Left renal cortex interstitium (tissue), 4 donors: ENCODE measurements at places on chromosomes 2 and 18. TPM values are rescaled to one million over a fixed set of nuclear protein-coding genes. Genes with fewer than 3 reads are reported as not detected.

DNA sequence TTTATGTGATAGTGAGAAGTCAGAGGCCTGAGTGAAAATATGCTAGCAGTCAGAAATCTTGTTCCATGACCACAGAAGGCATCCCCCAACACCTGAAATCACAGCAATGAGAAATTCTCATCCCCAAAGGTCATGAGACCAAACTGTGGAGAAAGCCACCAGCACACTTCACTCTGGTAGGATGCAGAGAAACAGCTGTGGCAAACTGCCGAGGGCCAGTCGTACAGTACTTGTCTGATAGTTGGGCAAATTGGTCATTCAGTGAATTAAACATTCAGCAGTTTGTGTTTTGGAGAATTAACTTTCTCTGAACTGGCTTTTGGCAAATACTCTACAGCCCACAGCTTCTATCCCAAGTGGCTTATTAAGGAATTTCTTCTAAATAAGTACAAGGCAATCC, 117.2 kb downstream of the TSN start:
- DNase-seq, result no peak

- no peak for DNase-seq
Measured at GRCh38 chr18:3848316-3848715, 398.3 kb downstream of the TGIF1 start.

DNA sequence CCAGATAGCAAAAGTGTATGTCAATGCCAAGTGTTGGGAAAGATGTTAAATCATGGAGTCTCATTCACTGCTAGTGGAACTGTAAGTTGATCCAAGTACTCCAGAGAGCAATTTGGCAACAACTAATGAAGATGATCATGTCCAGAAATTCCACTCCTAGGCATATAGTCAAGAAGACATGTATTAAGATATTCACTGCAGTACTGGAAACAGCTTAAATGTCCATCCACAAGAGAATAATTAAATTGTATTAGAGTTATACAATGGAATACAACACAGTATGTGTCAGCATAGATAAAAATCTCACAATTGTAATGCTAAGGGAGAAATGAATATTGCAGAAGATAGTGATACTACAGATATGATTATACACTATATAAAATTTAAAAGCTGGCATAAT, 15.2 kb upstream of the LBH start:
- DNase-seq, result no peak

DNA sequence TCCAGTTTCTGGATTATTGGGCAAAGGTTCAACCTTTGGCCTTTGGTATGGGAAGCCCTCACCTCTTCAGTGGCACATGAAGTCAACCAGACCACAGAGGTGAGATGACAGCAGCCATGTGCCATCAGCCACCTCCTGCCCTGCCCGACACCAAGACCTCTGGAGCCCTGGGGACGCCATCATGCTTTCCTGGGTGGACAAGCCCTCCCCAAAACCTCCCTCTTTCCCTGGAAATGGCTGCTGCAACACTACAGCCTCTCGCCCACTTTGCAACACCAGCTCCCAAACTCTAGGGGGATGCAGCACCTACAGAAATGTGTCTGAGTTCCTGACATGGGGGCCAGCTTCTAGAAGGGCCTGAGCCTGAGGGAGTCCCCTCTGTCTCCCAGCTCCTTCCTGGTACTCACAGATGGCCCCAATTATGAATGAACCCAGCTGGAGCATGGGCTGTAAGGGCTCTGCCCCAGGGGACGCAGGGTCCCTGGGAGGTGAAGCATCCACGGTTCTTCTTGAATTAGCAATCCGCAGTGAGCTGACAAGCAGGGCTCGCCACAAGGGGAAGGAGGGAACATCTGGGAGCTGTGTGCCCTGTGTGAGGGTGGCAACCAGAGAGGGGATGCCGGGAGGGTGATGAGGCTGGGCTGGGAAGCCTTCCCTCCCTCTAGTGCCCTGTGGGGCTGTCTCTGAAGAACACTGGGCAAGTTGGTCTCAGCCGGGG, 268.5 kb upstream of the HDAC4 start:
- DNase-seq, result no peak

DNA sequence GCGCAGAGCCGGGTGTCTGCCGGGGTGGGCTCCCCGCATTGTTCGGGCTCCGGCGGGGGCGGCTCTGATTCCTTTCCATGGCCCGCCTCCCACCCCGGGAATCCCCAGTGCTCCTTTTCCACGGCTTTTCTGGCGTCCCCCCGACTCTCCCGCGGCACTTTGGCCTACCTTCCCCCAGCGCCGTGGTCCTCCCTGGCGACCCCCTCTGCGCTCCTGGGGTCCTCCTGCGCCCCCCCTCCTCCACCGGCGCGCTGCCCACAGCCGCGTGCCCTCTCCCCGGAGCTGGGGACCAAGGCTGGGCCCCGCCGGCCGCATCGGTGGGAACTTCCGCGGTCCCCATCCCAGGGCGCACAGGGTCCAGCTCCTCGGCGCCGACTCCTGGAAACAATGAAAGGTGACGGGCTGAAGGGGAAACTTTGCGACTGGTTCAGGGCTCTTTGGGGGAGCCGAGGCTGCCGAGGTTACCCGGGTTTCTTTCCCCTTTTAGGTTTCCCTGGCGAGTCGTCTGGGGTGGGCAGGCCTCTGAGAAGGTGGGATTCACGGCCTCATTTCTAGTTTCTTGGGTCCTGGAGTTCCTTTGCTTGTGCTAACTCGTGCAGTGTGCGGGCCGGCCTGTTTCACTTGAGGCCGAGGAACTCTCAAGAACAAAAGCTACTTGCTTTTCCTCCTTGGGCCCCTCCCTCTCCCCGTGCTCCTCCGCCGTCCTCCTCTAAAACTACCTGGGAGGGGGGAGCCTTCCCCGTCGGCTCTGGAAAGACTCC, 2.2 kb downstream of the TGIF1 start:
- no peak for DNase-seq

GRCh38 chr18:24669015-24669414, 208.6 kb downstream of the HRH4 start:
- DNase-seq, result no peak

GRCh38 chr2:6580982-6581381, 284.7 kb downstream of the CMPK2 start:
- DNase-seq, result no peak

DNA sequence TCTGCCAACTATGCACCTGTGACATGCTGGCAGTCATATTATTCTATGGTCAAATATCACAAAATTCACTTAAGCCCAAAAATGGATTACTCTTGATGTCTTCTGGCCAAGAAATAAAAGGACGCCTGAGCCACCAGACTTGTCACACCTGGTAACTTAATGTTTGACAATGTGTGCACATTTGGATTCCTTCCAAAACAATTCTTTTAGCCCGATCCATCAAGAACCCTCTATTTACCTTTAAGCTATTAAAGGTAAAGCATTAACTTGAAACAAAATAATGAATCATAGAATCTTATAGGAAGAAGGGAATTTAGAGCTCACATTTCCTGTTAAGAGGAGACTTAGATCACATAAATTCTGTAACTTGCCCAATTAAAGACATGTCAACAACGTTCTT, 46.5 kb upstream of the NFU1 start:
- DNase-seq, result no peak

DNA sequence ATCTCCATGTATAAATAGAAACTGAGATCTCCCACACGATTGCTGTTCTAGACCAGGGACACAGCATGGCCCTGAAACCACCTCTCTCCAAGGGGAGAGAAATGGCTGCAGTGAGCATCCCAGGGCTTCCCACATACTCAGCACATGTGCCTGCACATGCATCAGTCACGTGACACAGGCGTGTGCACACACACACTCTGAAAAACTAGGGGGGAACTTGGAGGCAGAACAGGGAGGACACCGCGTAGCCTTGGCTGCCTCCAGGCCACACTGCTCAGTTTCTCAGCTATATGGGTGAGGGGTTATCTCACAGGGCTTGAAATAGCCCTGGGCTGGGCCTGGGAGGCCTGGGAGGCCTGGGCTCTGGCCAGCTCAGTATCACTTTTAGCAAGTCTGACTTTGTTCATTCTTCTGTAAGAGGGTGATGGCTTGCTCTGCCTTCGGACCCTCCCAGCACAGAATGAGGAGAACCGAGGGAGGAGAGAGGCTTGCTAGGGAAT, 66.9 kb downstream of the EMX1 start:
- DNase-seq, result no peak

- DNase-seq, result no peak
Measured at GRCh38 chr18:48173557-48173956, 235.6 kb downstream of the ZBTB7C start.

GRCh38 chr18:9820719-9821118, 65.1 kb upstream of the TXNDC2 start:
- DNase-seq, result no peak

GRCh38 chr2:191150600-191151330, at the start of gene STAT4:
Gene STAT4, minus strand, starts transcription at chr2:191150994. Its CDS starts 2,791 bp downstream, at chr2:191148203.
- DNase-seq, result no peak

GRCh38 chr2:187799601-187800000, 245.4 kb upstream of the TFPI start:
- DNase-seq, result no peak

DCDC2C gene
- 0.17 TPM for polyA plus RNA-seq

EVX2 gene
- 0.05 TPM for polyA plus RNA-seq

AMER3 gene
- 0.03 TPM for polyA plus RNA-seq

MZT2A gene
- 64.7 TPM for polyA plus RNA-seq

ZCCHC2 gene
- 10.5 TPM for polyA plus RNA-seq

IL1R2 gene
- polyA plus RNA-seq, result 0.36 TPM

IMPA2 gene
- polyA plus RNA-seq, result 96.4 TPM
